Activated T-helper 1 cell treated with anti-CD3 and anti-CD28 coated beads, Interleukin-12 subunit alpha, Interleukin-12 subunit beta, Interleukin-2, Interleukin-4 antibody, amounts not matched to agents 30 ng/mL and 10 ng/mL and 1 ng/mL, durations not matched to agents 14 hours and 24 hours and 36 hours (primary cell): ENCODE measurements at places on chromosomes 2 and 18.
A peak's percentile ranks its signal among the peaks of the same experiment; 100 is the strongest.

DNA sequence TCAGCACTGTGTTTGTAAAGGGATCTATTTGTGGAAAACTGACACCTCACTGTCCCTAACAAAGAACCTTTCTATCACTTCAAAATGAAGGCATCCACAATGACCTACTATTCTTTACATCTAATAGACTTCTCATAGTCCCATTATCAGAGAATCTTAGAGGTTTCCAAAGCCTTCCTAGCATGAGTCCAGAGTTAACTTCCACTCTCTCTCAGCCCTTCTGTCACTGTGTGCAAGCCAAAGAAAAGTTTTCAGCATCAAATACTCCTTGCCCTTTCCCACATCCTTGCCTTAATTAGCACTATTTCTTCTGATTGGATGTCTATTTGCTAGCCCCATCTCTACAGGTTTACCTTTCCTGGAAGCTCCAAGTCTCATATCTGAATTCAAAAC lies 178.5 kb downstream of the ERBB4 start:
- H3K36me3 ChIP-seq, result no peaks in the 10 kb centered on the region
- no peaks in the 10 kb centered on the region for H3K4me1 ChIP-seq
- DNase-seq, result no peak

DNA sequence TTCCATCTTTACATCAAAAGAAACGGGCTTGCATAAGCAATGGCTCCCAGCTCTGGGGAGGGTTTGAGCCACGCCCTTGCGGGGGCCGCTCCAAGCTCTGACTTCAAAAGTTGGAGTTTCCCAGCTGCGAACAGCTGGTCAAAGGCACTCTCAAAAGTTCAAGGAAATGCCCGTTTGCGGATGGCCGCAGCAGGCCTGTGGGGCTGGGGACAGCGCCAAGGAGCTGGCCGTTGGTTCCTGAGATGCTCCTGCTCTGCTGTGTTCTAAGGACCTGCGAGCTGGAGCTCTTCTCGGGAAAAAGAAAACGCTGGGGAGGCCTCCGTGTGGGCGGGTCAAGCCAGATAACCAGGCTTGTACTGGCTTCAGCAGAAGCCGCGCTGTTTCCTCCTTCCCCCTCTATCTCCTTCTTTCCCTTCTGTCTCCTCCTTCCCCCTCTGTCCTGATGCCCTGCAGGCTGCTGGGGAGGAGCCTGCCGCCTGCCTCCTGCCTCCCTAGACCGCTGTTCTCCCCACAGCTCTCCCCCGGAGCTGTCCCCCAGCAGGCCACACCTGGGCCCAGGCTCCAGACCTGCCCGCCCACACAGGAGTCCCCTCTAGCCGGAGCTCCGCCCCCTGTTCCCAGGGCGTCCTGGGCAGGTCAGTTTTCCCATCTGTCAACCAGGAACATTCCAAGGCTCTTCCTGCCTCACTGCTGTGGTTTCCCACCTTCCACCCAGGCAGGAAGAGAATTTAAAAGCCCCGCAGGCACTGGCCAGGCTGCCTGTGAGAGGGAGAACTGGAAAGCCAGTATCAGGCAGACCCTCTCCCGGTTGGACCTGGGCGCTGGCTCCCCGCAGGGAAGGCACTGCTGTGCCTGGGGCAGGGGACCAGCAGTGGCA lies 14.1 kb downstream of the KLF11 start:
- peak overlapping the region; percentile 73 for H3K27ac ChIP-seq
- no peak for DNase-seq
- H3K4me3 ChIP-seq, result peak overlapping the region; percentile 65
- peaks cover 9% of the 10 kb centered on the region for H3K27me3 ChIP-seq

DNA sequence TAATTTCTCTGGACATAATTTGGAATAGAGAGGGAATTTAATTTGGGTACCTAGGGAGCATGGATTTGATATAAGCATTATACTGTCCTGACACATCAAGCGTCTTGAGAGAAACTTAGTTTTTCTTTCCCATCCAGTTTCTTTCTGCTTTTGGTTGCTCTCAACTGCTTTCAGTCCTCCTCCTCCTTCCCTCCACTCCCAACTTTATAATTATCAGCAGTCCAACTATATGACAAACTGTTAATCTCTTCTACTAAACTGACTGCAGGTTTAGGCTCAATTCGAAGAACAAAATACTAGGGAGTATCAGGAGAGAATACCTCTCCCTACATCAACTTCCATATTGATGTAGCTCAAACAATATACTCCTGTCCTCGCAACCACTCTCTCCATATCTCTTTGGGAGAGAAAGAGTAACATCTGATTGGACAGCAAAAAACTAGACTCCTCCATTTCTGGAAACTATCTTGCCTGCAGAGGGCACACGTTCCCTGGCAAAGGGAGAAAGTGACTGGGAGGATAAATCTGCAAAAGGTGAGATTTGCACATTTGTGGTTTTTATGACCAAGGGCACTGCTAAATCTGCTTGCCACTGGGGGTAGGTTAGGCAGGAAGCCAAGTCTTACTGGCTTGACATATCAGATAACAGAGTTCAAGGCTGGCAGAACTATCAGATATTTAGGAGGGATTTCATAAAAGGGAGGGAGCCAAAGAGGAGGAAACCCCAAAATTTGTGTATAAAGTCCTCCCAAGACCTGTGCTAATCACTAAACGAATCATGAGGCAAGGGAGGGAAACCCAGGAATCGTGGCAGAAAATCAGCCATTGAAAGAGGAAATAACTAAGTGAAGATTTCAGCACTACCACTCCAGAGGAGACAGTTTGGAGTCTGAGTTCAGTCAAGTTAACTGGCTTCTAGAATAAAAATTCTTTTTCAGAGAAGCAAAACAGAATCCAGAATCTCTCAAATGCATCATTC lies 40.0 kb downstream of the ICA1L start:
- no peaks in the 10 kb centered on the region for H3K36me3 ChIP-seq
- no peak overlapping the region for H3K27ac ChIP-seq
- H3K4me1 ChIP-seq, result peaks cover 10% of the 10 kb centered on the region
- H3K27me3 ChIP-seq, result peaks cover 3% of the 10 kb centered on the region

GRCh38 chr2:28047681-28048080 lies 157.2 kb downstream of the BABAM2 start:
- peak overlapping the region; percentile 27 for H3K27ac ChIP-seq
- peaks cover 9% of the 10 kb centered on the region for H3K36me3 ChIP-seq
- H3K4me3 ChIP-seq, result no peak overlapping the region
- DNase-seq, result no peak
- H3K27me3 ChIP-seq, result no peaks in the 10 kb centered on the region
- H3K4me1 ChIP-seq, result peaks cover 18% of the 10 kb centered on the region

DNA sequence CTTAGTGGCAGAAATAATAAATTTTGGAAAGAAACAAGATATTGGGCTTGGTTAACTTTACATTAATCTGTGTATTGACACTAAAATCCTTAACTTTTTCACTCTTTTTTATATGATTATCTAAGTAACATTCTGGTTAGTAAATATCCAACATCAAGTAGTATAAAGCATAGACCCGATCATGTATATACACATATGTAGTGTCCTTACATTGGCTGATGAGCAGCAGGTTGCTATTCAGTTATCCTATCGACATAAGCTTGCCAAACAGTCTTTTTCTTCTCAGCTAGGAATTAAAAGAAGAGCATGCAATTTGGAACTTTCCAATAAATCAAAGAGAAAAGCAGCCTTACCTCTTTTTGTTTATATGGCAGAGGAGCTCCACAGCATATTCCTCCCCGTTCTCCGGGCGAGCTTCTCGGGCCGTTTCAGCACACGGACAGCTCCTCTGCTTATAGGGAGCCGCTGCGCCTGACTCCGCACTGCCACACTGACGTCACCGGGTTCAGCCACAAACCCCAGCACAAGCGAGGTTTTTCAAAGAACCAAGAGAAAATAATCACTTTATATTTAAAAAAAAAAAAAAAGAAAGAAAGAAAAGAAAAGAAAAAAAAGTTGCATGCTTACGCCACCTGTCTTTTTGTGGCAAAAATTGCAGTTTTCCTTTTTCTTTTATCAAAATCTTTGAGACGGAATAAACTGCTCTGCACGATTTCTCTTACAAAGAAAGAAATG lies at the start of gene SCG2:
Gene SCG2, minus strand, starts transcription at position 430 of the 735 bp plus-strand sequence. CDS start 3,079 bp downstream, outside the sequence.
- DNase-seq, result peak; percentile 21
- H3K4me1 ChIP-seq, result no peaks in the 10 kb centered on the region
- H3K36me3 ChIP-seq, result no peaks in the 10 kb centered on the region
- H3K4me3 ChIP-seq, result no peak within 1 kb of the TSS
- H3K27me3 ChIP-seq, result peaks cover 5% of the 10 kb centered on the region
- no peak within 1 kb of the TSS for H3K27ac ChIP-seq

- no peak overlapping the region for H3K27ac ChIP-seq
- no peak for DNase-seq
- no peak overlapping the region for H3K4me3 ChIP-seq
- no peaks in the 10 kb centered on the region for H3K27me3 ChIP-seq
Measured at GRCh38 chr2:97816411-97816810, 103.0 kb downstream of the ZAP70 start.
